ENCODE measurements at places on chromosomes 5 and 9. TPM values are rescaled to one million over a fixed set of nuclear protein-coding genes. Genes with fewer than 3 reads are reported as not detected.
A peak's percentile ranks its signal among the peaks of the same experiment; 100 is the strongest.

GRCh38 chr9:73011181-73011750 lies 58.4 kb upstream of the ALDH1A1 start:
- H3K4me3 ChIP-seq = no peak overlapping the region
- H3K36me3 ChIP-seq = no peaks in the 10 kb centered on the region
- H3K4me1 ChIP-seq = peaks cover 4% of the 10 kb centered on the region
- no peak overlapping the region for H3K27ac ChIP-seq

GRCh38 chr5:177372910-177373309 lies 11.3 kb upstream of the SLC34A1 start:
- H3K4me1 ChIP-seq = peaks cover 47% of the 10 kb centered on the region
- H3K36me3 ChIP-seq = peaks cover 13% of the 10 kb centered on the region
- no peak overlapping the region for H3K27ac ChIP-seq
- H3K27me3 ChIP-seq = peaks cover 5% of the 10 kb centered on the region
- no peak overlapping the region for H3K4me3 ChIP-seq
- no peak for DNase-seq

DNA sequence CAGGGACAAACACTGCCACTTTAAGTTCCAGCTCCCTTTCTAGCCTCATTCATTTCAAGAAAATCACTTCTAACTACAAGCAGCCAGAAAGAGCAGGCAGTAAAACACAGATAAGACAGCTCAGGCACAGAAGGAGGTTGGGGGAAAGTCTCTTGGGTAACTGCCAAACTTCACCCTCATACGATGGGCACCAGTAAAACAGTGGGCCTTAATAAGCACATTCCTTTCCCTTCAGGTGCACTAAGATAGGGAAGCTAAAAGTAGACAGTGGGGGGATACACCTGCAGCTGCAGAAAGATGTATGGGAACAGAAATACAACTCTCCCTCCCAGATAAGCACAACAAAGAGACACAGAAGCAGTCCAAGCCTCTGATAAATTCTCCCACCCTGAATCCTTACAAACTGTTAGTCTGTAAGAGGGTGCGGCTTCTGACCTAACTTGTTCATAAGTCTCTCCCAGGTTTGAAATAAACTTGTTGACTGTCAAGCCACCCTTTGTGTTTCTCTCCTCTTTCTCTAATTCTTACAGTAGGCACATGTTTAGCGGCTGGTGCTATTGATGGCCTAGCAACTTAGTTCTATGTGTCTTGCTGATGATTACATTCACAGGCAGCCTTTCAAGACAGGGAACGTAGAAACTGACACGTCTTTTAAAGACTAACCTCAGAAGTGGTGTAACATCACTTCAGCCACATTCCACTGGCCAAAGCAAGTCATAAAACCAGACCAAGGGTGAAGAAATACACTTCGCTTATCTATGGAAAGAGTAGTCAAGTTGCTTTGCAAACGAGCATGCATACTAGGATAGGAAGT lies 6.8 kb upstream of the CKS2 start:
- no peaks in the 10 kb centered on the region for H3K27me3 ChIP-seq
- H3K36me3 ChIP-seq = peaks cover 37% of the 10 kb centered on the region
- H3K4me3 ChIP-seq = no peak overlapping the region
- no peak overlapping the region for H3K27ac ChIP-seq
- H3K4me1 ChIP-seq = peaks cover 2% of the 10 kb centered on the region

GRCh38 chr5:138568061-138568824 lies 7.0 kb downstream of the HSPA9 start:
- H3K27ac ChIP-seq = peak overlapping the region; percentile 41
- H3K4me1 ChIP-seq = no peaks in the 10 kb centered on the region
- no peaks in the 10 kb centered on the region for H3K27me3 ChIP-seq
- no peak for DNase-seq
- no peak overlapping the region for H3K4me3 ChIP-seq
- peaks cover 94% of the 10 kb centered on the region for H3K36me3 ChIP-seq

GRCh38 chr9:37198831-37199230 lies 78.5 kb downstream of the ZCCHC7 start:
- H3K4me1 ChIP-seq = peaks cover 59% of the 10 kb centered on the region
- no peaks in the 10 kb centered on the region for H3K27me3 ChIP-seq
- no peak overlapping the region for H3K4me3 ChIP-seq
- no peak for DNase-seq
- H3K27ac ChIP-seq = peak overlapping the region; percentile 5

DNA sequence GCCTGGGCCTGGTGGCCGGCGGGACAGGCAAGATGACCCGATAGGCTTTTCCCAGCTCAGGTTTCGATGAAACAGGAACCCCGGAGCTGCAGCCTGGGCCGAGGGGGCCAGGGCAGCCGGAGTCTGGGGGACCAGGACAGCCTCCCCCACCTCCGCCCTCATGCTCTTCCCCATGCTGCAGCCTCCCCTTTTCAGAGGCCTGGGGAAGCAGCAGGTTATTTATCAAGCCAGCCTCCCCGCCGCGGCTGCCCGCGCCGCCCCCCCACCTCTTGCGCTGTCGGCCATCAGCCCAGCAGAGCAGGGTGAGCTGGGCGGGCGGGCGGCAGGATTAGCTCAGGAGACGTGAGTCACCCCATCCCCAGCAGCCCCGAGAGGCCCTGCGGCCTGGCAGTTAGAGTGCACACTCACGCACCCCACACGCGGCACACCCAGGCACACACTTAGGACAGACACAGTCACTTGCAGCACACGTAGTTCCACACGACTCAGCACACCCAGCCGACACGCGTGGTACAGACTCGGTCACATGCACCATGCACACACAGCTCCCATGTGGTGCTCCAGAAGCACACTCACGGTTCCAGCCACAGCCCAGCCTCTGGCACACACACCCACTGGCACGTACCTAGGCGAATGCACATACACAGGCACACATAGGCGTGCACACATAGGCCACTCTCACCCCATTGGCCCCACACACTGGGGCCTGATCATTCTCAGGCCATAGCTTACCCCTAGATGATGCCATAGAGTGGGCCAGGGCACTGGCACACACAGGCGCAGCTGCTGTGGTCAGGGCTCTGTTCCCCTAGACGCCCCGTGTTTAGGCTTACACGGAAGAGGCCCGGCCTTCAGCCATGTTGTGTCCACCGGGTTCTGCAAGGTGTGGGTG lies 13.0 kb downstream of the CXXC5 start:
- H3K4me1 ChIP-seq = peaks cover 72% of the 10 kb centered on the region
- H3K4me3 ChIP-seq = no peak overlapping the region
- no peak for DNase-seq
- peak overlapping the region; percentile 90 for H3K27ac ChIP-seq

- DNase-seq = no peak
- H3K27me3 ChIP-seq = no peaks in the 10 kb centered on the region
- H3K36me3 ChIP-seq = peaks cover 8% of the 10 kb centered on the region
- H3K4me1 ChIP-seq = 0 out of 2 replicates have a peak, but pooled peaks cover 2% of the 10 kb centered on the region
- H3K27ac ChIP-seq = no peak overlapping the region
These were observed 1295.8 kb downstream of the EFNA5 start for GRCh38 chr5:106374956-106375355.

GRCh38 chr5:60852940-60853339 lies 8.9 kb upstream of the ELOVL7 start:
- no peak overlapping the region for H3K4me3 ChIP-seq
- H3K36me3 ChIP-seq = peaks cover 3% of the 10 kb centered on the region
- H3K27me3 ChIP-seq = no peaks in the 10 kb centered on the region
- DNase-seq = no peak
- H3K27ac ChIP-seq = no peak overlapping the region

DNA sequence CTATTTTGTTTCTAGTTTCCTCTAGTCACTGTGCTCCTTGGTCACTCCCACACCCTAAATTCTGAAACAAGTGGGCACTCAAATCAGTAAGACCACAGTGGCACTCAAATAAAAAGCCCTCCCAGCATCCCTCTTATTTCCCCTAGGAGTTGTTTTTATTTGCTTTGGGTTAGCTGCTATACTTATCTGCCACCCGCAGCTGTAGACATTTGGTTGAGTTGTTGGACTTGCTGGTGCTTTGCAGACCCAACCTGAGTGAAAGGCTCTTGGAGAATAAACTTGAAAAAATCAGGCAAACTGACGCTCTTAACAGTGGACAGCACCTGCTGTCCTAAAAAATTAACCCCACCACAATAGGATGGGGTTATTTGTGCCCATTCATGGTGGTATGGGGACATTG lies 203.0 kb downstream of the SPATA31A6 start:
- H3K4me3 ChIP-seq = no peak overlapping the region
- no peaks in the 10 kb centered on the region for H3K36me3 ChIP-seq
- no peak overlapping the region for H3K27ac ChIP-seq
- no peaks in the 10 kb centered on the region for H3K4me1 ChIP-seq

DNA sequence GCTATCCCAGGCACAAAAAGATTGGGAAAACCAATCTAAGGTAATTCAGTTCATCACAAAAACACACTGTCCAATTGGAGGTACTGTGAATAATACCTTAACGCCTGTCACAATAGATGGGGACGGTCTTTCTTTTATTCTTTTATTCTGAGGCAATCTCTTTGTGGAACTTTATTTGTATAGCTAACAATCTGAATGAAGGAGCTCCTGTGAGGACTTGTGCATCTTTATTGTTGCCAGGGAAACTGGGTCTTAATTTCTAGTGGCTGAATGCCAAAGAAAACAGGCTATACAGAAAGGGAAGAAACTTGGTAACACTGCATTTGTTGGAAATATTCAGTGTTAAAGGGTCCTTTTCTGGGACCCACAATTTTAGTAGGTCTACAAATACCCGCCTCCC lies 546.9 kb upstream of the C9orf72 start:
- no peaks in the 10 kb centered on the region for H3K36me3 ChIP-seq
- no peak overlapping the region for H3K4me3 ChIP-seq
- no peak for DNase-seq

DNA sequence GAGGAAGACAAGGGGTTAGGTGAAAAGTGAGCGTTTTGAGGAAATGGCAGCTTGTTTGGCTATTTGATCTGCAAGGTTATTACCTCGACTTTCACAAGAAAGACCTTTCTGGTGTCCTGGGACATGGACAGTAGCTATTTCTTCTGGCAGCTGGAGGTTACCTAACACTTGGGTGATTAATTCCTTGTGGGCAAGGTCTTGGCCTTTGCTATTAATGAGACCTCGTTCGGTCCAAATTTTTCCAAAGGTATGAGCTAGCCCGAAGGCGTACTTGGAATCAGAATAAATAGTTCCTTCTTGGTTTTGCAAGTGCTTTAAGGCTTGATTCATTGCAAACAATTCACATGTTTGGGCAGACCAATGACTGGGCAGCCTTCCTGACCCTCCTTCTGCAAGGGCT lies 4.9 kb downstream of the GTF3C5 start:
- peaks cover 8% of the 10 kb centered on the region for H3K36me3 ChIP-seq
- no peak overlapping the region for H3K27ac ChIP-seq
- no peaks in the 10 kb centered on the region for H3K27me3 ChIP-seq
- H3K4me3 ChIP-seq = no peak overlapping the region

- peaks cover 8% of the 10 kb centered on the region for H3K4me1 ChIP-seq
- peaks cover 43% of the 10 kb centered on the region for H3K36me3 ChIP-seq
- no peak overlapping the region for H3K27ac ChIP-seq
- H3K27me3 ChIP-seq = peaks cover 12% of the 10 kb centered on the region
- peak; percentile 81 for DNase-seq
These were observed 16.7 kb upstream of the HSD17B4 start for GRCh38 chr5:119435436-119436132.

DNA sequence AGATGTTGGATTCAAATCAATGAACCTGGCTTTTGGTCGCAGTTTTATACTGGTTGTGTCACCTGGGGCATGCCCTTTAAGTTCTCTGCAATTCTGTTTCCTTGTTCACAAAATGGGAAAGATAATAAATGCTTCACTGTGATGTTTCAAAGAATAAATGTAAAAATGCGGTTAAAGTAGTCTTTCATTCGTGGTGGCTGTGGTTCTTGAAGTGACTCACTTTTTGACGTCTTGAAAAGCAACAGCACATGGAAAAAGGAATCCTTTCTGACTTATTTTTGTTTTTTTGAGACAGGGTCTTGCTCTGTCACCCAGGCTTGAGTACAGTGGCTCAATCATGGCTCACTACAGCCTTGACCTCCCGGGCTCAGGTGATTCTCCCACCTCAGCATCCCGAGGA lies 88.4 kb upstream of the SLIT3 start:
- H3K27me3 ChIP-seq = peaks cover 4% of the 10 kb centered on the region
- H3K36me3 ChIP-seq = no peaks in the 10 kb centered on the region
- peaks cover under 1% of the 10 kb centered on the region for H3K4me1 ChIP-seq
- no peak overlapping the region for H3K27ac ChIP-seq
- no peak for DNase-seq

DNA sequence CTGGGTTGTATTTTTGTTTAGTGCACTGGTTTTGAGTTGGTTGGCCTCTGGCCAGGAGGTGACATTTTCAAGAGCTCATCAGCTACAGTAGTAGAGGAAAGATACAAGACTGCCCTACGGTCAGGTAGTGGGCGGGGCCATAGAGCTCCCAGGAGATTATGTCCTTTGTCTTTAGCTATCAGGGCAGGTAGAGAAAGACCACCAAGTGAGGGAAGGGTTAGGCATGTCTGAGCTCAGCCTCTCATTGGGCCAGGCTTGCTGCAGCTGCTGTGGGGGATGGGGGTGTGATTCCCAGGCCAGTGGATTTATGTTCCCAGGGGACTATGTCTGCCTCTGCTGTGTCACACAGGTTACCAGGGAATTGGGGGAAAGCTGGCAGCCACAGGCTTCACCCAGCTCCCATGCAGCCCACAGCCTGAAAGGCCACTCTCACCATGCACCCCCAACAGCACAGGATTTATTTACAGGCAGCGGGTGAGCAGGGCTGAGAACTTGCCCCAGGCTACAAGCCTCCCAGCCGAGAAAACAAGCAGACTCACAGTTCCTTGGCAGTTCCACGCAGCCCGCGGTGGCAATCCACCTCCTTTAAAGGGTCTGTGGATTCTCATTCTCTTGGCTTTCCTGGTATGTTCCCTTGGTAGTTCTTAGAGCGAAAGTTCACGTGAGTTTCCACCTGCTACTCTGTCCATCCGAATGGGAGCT lies 37.5 kb upstream of the BOD1 start:
- no peak overlapping the region for H3K27ac ChIP-seq
- H3K4me3 ChIP-seq = no peak overlapping the region
- H3K36me3 ChIP-seq = peaks cover 34% of the 10 kb centered on the region

GRCh38 chr9:99809586-99810319 lies 11.9 kb upstream of the NR4A3 start:
- no peak overlapping the region for H3K27ac ChIP-seq
- H3K27me3 ChIP-seq = no peaks in the 10 kb centered on the region
- H3K4me3 ChIP-seq = no peak overlapping the region
- DNase-seq = no peak
- H3K4me1 ChIP-seq = peaks cover 71% of the 10 kb centered on the region

- no peaks in the 10 kb centered on the region for H3K27me3 ChIP-seq
- H3K27ac ChIP-seq = no peak overlapping the region
- peaks cover 25% of the 10 kb centered on the region for H3K4me1 ChIP-seq
- H3K36me3 ChIP-seq = no peaks in the 10 kb centered on the region
- no peak overlapping the region for H3K4me3 ChIP-seq
- no peak for DNase-seq
These were observed 114.2 kb downstream of the PRDM6 start for GRCh38 chr5:123203105-123203800.

Gene UBE2QL1
- total RNA-seq = 0.46 TPM

Gene CRHBP
- not detected for total RNA-seq

Gene INSL4
- not detected for total RNA-seq

Gene PPP1R26
- 37.4 TPM for total RNA-seq

Gene TXNDC8
- total RNA-seq = not detected

Gene FGF10
- 0.32 TPM for total RNA-seq

Gene TOR2A
- 16.6 TPM for total RNA-seq

Gene CD14
- 0.63 TPM for total RNA-seq

Gene ITGA1
- 4.1 TPM for total RNA-seq

All from WTC11 (cell line).